ENCODE measurements at places on chromosomes 7 and 10.

DNA sequence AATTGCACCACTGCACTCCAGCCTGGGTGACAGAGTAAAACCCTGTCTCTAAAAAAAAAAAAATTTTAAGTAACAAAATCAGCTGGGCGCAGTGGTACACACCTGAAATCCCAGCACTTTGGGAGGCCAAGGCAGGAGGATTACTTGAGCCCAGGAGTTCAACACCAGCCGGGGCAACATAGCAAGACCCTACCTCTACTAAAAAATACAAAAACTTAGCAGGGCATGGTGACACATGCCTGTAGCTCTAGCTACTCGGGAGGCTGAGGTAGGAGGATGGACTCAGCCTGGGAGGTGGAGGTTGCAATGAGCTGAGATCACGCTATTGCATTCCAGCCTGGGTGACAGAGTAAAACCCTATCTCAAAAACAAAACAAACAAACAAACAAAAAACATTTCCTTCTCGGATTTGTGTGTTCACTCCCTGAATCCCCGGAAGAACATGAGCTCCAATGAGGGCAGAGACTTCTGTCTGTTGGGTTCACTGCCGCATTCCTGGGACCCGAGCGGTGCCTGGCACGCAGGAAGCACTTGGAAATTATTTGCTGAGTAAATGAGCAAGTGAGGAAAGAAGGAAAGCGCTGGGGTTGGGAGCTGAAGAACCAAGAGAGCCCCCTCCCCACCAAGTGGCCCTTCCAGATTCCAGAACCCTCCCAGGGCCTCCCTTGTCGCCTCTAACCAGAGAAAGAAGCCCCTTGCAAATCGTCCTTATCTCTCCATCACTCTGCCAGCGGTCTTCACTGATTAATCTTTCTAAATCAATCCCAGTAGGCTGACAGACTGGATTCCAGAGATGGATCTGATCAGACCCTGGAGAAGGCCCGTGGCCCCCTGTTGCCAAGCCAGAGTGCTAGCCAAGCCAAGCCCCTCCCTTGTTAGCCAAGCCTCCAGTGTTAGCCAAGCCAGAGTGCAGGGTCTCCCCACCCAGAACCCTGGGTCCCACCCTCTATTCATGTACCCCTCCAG lies 6.2 kb downstream of the TNRC18 start:
- no peak for DNase-seq

- no peak for DNase-seq
Measured at GRCh38 chr7:151727579-151728285, 149.2 kb downstream of the PRKAG2 start.

GRCh38 chr10:86218842-86219241 lies 147.8 kb downstream of the GRID1 start:
- DNase-seq, result no peak

GRCh38 chr7:131449373-131449902 lies 107.0 kb downstream of the PODXL start:
- no peak for DNase-seq

- DNase-seq, result no peak
Measured at GRCh38 chr7:2809903-2810625, 34.0 kb downstream of the GNA12 start.

DNA sequence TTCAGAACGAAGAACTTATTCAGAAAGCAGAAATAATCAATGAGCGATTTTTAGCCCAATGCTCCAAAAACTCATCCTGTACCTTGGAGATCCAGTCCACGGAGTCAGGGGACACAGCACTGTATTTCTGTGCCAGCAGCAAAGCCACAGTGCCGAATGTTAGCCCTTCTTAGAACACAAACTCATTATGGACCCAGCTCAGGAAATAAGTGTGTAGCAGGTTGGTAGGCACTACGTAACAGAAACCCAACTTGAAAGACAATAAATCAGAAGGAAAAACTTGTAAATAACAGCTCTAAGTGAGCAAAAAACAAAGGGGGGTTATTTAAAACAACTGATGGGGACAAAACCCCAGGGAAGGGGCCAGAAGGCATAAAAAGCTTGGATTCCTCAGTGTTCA lies 112.0 kb upstream of the PRSS1 start:
- no peak for DNase-seq

- no peak for DNase-seq
Measured at GRCh38 chr10:131938681-131939080, 37.9 kb downstream of the PPP2R2D start.

DNA sequence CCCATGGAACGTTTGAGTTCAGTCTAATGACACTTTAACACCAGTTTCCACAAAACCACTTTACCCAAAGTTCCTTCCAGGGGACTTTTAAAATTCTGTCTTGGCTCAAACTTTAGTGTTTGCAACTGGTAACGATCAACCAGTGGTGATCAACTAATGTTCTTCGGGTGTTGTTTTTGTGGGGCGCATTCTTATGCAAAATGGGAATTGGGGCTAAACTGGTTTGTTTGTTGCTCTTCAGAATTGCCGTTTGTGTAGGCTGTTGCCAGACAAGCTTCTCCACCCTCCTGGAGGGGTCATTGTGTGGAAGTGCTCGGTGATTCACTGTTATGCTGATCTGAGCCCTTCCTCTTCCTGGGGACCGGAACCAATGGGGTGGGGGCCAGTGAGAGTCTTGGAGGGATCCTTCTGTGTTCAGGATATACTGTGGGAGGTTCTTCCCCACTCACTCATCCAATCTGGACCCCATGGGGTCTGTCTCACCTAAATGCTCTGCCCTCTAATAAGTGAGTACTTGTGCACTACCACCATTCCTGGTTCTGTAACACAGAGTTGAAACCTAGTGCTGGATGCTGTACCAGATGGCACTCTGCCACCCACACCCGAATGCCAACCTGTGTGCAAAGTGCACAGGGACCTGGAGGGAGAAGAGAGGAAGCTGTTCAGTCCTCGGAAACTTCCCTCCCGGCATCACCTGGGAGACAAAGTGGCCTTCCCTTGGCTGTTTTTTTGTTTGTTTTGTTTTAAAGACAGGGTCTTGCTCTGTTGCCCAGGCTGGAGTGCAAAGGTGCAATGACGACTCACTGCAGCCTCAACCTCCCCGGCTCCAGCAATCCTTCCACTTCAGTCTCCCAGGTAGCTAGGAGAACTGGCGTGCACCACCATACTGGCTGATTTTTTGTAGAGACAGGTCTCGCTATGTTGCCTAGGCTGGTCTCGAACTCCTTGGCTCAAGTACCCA lies 2.1 kb downstream of the NFE2L3 start:
- DNase-seq, result no peak
